Common myeloid progenitor, CD34-positive (primary cell): ENCODE measurements at places on chromosomes 16 and 17.

GRCh38 chr17:10292057-10292937, 80.5 kb downstream of the MYH13 start:
- DNase-seq = no peak

GRCh38 chr17:81264640-81265039, 25.5 kb downstream of the NDUFAF8 start:
- DNase-seq = no peak

GRCh38 chr16:68768771-68769170, 31.7 kb downstream of the CDH1 start:
- DNase-seq = no peak

DNA sequence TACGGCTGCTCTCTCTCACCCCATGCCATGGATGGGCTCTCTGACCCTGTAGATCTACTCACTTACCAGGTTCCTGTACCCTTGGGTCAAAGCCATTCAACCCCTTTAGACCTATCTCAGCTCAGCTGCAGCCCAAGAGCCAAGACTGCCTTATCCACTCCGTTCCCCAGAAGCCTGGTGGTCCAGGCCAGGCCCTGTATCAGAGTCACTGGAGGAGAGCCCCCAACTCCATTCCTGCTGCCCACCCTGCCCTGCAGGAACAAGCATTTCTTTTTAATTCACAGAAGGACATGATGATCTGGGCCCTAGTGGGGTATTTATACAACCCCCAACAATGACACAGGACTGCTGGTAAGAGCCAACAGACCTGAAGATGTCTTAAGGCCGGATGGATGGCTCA, 76.8 kb downstream of the AIPL1 start:
- DNase-seq = no peak

DNA sequence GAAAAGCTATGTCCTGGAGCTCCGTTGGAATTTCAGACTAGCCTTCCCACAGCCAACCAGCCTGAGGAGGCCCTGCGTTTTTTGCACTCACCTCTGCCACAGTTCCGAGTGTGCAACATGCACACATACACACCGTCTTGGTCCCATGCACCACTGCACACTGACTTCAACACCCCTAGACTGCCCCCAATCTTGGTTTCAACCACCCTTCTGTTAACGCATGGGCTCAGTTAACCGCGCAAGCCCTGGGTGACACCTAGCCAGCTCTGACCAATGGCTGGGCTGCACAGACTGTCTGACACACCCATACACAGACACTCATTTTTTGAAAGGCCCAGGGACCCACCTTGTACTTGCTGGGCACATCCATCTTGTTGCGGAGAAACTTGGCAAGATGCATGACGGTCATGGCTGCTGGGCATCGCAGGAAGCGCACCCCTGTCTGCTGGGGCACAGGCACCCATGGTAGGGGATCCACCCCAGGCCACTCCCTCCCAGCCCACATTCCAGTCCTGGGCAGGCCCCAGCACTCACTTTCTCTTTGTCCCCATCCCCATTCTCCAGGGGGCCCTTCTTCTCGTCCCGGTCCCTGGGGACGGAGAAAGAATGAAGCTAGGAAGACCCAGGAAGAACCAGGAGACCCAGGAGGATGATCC, 8.0 kb downstream of the CISD3 start:
- no peak for DNase-seq
